B cell (primary cell): ENCODE measurements at places on chromosomes 12 and 14. TPM values are rescaled to one million over a fixed set of nuclear protein-coding genes. Genes with fewer than 3 reads are reported as not detected.

The AKAP3 gene
- 3.8 and 4.6 TPM in 2 replicates for total RNA-seq

The PLEKHD1 gene
- total RNA-seq: 0.12 TPM in 2 replicates

The HVCN1 gene
- total RNA-seq: 216 and 228 TPM in 2 replicates

The TAS2R46 gene
- 2.1 and 2.6 TPM in 2 replicates for total RNA-seq

The POTEG gene
- not detected in 2 replicates for total RNA-seq

The PRIMA1 gene
- not detected in 2 replicates for total RNA-seq

The SLC2A13 gene
- total RNA-seq: 8.6 and 9.9 TPM in 2 replicates

The ARHGEF40 gene
- total RNA-seq: 1.7 and 2.3 TPM in 2 replicates

The NRXN3 gene
- not detected in 2 replicates for total RNA-seq

The NOVA1 gene
- not detected in 2 replicates for total RNA-seq

The PTCSC3 gene
- not detected in 2 replicates for total RNA-seq

The PMEL gene
- 0.32 and 0.90 TPM in 2 replicates for total RNA-seq

The KRT82 gene
- total RNA-seq: not detected in 2 replicates

The TSFM gene
- 20.6 and 20.9 TPM in 2 replicates for total RNA-seq

The SIX6 gene
- not detected in 2 replicates for total RNA-seq

The PAH gene
- total RNA-seq: 0.25 TPM in 1 of 2 replicates, not detected in the other

The BBOF1 gene
- total RNA-seq: 2.6 and 3.4 TPM in 2 replicates
